MG63 (cell line): ENCODE measurements at places on chromosomes 6 and 20. TPM values are rescaled to one million over a fixed set of nuclear protein-coding genes. Genes with fewer than 3 reads are reported as not detected.

OR2W1 gene
- total RNA-seq = not detected in 2 replicates

ANKS1A gene
- 15.8 and 20.9 TPM in 2 replicates for total RNA-seq

TUBB2B gene
- 8.6 and 27.6 TPM in 2 replicates for total RNA-seq

MLN gene
- not detected in 2 replicates for total RNA-seq

SYNCRIP gene
- total RNA-seq = 89.9 and 199 TPM in 2 replicates

TAB2 gene
- 27.3 and 49.3 TPM in 2 replicates for total RNA-seq

EYA2 gene
- 27.0 and 37.0 TPM in 2 replicates for total RNA-seq

GRIK2 gene
- total RNA-seq = 0.89 TPM in 1 of 2 replicates, not detected in the other

ADGB gene
- not detected in 2 replicates for total RNA-seq
